Epithelial cell of proximal tubule (primary cell): ENCODE measurements at places on chromosomes 12 and 14. TPM values are rescaled to one million over a fixed set of nuclear protein-coding genes. Genes with fewer than 3 reads are reported as not detected.

- no peak for DNase-seq
These were observed 154.9 kb downstream of the PELI2 start for GRCh38 chr14:56273155-56273554.

MYO1A gene
- total RNA-seq = 0.07 TPM in 1 of 2 replicates, not detected in the other

DNA sequence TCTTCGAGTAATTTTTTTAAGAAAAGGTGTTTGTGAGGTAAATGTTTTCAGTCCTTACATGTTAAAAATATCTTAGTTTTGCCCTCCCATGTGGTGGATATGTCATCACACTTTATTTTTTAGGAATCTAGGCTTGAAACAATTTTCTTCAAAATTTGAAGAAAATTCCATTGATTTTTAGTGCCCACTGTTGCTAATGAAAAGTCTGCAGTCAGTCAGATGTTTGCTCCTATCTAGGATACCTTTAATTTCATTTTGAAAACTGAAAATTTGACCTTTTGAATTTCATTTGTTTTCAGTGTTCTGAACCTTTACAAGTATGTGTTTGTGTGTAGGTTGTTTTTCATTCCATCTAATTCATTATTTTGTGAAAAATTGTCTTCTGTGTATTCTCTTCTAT, 105.4 kb downstream of the LRRK2 start:
- DNase-seq = no peak

GRCh38 chr12:62632411-62632918, 165.8 kb downstream of the MON2 start:
- DNase-seq = no peak

AGAP2 gene
- total RNA-seq = under 0.01 TPM in 1 of 2 replicates, not detected in the other

ENDOU gene
- total RNA-seq = not detected in 2 replicates

DNA sequence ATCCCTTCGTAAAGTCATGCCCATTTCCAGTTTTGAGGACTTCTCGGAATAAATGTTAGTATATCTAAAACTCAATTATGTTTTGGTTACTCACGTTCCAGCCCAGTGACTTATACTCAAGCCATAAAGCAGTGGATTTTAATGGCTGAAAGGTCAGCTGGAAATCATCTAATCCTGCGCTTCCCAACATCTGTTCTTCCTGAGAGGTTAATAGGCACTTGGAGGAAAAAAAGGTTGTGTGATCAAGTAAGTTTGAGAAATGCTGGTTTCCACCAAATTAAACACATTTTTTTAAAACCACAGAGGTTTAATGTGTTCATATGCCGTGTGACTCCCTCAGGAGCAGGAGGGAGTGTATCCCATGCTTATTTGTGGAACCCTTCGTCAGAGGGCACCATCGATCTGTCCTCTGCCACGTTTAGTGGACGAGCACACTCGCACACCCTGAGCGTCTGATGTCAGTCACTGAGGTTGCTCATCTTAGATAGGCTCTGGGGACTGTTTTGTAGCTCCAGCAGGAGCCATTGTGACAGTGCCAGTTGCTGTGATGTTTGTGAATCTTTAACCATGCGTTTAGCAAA, 41.4 kb downstream of the FBXL14 start:
- no peak for DNase-seq

DNA sequence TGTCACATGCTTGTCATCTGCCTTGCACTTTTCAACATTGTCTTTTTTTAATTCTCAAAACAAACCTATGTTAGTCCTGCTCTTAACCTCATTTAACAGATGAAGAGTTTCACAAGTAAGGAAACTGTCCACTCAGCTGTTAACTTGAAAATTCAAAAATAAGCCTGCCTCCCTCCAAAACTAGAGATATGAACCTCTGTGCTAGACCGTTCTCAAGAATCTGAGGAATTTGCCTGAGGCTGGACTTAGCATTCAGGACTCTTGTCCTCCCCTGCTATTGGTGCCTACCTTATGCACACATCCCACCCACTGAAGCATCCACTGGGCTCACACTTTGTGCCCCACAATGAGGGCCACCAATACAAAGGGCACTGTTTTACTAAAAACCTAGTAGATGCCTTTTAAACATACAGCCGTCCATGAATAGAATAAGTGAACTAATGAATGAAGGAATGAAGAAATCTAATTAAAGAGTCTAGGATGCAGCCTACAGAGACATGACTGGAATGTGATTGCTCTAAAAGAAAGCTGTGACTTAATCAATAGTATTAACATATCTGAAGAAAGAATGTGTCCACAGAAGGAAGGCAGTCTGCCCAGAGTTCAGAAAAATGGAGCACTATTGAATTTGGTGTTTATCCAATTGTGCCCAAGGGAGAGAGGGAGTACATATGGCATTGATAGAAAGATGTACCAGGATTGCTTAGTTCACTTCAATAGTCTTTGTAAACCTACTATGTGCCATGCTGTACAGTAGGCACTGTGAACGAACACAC, 238.5 kb downstream of the SPTSSA start:
- no peak for DNase-seq

- DNase-seq = no peak
These were observed 49.8 kb downstream of the NOC4L start for GRCh38 chr12:132194056-132194455.

SVOP gene
- total RNA-seq = not detected in 2 replicates

- DNase-seq = no peak
These were observed 43.7 kb downstream of the SAV1 start for GRCh38 chr14:50624447-50624846.

- DNase-seq = no peak
These were observed 794.3 kb upstream of the NOVA1 start for GRCh38 chr14:27392153-27392552.

DNA sequence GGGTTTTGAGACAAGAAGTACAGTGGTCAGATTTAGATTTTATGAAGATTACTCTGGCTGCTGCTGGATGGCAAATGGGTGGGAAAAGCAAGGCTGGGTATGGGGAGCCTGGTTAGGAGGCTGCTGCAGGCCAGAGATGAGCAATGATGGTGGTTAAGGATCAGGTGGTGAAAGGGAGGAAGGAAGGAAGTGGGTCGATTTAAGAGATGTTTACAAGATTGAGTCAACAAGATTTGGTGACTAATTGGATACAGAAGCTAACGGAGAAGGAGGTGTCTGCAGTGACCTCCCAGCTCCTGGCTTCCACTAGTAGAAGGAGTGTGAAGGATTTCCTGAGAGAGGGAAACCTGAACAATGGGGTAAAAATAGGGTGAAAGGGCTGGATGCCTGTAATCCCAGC, 18.7 kb downstream of the NOS1 start:
- DNase-seq = no peak

GRCh38 chr12:89861086-89861485, 152.4 kb upstream of the ATP2B1 start:
- no peak for DNase-seq

DNA sequence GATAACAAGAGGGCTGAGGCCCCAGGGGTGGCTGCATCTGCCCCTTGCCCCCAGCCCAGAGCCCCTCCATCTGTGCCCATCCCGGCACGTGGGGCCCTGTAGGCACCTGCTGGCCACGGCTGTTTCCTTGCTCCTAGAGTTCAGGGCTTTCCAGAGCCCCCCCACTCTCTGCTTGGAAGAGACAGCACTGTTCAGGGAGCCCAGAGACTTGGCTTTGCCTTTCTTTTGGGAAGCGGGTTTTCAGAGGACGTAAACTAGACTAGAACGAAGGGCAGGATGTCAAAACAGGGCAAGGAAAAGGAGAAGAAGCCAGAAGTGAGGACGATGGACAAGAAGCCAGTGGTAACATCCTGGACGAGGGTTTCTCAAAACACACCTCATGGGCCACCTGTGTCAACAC, 163.3 kb upstream of the LHX5 start:
- DNase-seq = no peak

GRCh38 chr14:96091149-96091693, 52.1 kb downstream of the C14orf132 start:
- DNase-seq = no peak

GLT1D1 gene
- 0.14 and 0.46 TPM in 2 replicates for total RNA-seq

GRCh38 chr12:102479099-102479885, 1.1 kb downstream of the IGF1 start:
- DNase-seq = no peak

DNA sequence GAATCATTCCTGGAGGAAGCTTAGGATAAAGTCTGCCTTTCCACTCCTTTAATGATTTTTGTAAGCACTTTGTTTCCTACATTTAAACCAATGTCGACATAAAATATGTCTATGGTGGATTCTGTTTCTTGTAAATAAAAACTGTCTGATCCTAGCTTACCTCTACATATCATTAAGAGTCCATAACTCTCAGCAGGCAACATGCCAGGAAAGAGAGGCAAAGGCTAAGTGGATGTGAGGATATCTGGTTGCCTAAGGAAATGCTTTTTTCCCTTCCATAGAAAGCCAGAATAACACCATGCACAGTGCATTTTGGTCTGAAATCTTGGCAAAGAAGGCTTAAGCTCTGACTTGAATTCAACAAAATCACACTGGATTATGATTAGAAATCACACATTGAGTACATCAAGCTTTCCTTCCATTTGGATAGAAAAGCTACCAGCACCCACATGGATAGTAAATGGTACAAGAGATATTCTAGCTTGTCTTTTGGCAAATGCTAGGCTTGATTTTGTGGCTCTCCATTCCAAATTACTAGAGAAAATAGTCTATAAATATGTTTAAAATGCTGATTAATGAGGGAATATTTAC, 57.0 kb upstream of the CNTN1 start:
- DNase-seq = no peak

DNA sequence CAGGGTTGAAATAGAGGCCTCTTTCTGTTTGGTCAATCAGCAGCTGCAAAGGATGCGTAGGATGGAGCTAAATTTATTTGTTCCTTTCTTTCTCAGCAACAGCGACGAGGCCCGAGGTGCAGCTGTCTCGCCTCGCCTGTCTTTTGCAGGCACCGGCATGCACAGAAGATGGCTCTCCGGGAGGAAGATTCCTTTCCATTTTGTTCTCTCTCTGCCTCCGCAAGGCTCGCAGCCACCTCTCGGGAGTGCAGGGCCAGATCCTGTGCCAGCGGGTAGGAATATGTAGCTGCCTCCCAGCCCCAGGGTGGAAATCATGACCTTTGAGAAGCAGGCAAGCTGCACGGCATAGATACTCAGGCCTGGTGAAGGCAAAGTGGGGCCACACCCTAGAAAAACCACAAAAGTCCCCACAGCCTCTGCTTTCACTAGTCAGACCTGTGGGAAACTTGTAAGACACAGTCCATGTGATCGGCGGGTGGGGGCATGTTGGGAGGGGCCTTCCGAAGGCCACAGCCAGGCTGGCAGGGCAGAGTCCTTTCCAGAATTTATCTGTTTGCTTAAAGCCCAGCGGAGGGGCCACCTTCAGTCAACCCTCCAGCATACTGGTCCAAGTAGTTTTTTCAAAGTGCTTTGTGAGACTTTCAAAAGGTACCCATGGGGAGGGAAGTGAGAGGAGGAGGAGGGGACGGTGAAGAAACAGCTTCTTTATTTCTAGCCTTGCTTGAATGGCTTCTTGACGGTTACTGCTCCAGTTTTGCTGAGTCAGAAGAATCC, at the start of gene MAP1LC3B2:
MAP1LC3B2 (plus strand) TSS at position 220 of the 774 bp plus-strand sequence. CDS start 16,562 bp downstream, outside the sequence.
- DNase-seq = peak; percentile 87

- DNase-seq = no peak
These were observed 47.1 kb downstream of the SEC23A start for GRCh38 chr14:39055786-39056474.

DNA sequence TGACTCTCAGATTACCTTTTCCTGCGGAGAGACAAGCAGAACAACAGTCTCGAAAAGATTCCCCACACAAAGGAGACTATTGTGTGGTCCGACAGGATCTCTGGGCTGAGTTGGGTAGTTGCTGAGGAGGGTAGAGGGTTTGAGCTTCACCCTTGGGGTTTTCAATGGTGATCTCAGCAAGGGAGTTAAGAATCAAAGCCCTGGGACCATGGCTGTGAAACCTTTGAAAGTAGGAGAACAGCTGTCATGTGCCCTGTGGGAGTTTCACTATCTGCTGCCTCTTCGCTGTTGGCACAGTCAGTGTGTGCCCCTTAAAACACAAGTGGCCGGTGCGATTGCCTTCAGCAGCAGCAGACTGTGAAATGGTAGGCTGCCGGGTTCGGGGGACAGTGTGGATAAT, 14.2 kb upstream of the PLEK2 start:
- no peak for DNase-seq

DNA sequence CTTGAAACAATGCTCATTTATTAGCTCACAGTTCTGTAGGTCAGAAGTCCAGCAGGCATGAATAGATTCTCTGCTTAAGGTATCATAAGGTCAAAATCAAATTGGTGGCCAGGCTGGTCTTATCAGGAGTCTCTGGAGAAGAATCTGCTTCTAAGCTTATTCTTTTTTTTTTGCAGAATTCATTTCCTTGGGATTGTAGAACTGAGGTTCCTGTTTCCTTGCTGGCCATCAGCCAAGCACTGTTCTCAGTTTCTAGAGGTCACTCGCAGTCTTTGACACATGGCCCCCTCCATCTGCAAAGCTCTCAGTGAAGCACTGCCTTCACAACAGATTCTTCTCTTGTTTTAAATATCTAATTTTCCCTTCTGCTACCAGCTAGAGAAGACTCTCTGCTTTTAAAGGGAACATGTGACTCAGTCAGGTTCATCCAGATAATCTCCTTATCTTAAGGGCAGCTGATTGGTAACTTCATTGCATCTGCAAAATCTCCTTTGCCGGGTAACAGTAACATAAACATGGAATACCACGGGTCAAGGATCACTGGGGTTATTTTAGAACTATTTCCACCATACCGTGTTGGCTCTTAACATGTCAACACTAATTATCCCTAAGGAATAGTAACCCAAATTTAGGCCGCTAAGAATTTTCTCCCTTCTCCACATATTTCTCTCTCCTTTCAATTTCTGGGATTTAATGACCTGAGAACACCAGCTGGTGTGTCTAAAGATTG, 25.3 kb downstream of the RHOJ start:
- DNase-seq = no peak

- no peak for DNase-seq
These were observed 8.8 kb downstream of the CHURC1 start for GRCh38 chr14:64923015-64923414.

FAM186B gene
- 0.07 TPM in 1 of 2 replicates, not detected in the other for total RNA-seq

RGS6 gene
- not detected in 2 replicates for total RNA-seq

GRCh38 chr14:50544911-50545310, 12.5 kb upstream of the MAP4K5 start:
- DNase-seq = no peak

GRCh38 chr14:47675466-47676314, at the start of gene MDGA2:
Gene MDGA2 (minus strand): TSS chr14:47675605.
- DNase-seq = no peak
